NCI-H524 treated with DMSO at 0.1 percent for 48 hours (cell line): ENCODE measurements at places on chromosomes 7 and 10.

DNA sequence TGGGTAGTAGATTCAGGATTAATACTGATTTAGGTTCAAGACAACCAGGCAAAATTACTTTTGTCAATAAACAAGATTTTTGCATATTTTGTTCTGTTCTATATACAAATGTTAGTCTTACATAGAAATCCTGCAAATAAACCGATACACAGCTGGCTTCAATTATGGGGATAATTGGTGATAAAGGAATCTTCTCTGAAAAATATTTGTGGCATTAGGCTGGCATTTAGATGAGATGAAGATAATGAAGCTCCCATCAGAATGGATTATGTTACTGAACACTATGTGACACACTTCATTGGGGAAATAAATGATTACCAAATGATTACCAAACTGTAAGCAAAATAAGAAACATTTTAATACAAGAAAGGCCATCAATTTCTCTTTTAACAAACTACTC, 65.8 kb downstream of the NT5C2 start:
- no peak for DNase-seq

GRCh38 chr7:30193336-30193943, 58.7 kb downstream of the MTURN start:
- no peak for DNase-seq

DNA sequence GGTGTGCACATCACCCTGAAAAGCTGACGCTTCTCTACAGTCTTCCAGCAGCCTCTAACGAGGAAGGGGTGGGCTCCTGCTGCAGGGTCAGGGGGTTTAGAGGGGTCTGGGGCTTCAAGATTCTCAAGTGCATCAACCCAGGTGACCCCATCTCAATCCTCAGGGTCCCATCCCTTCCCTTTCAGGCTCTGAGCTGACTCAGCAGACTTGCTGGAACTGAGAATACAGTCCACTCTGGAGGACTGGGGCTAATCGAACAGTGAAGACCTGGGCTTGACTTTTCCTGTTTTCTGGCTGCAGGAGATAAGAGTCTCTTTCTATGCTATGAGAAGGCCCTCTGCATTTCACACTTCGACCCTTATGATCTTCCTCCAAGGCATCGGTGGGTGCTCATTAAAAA, 22.3 kb upstream of the NPTX2 start:
- DNase-seq: no peak

GRCh38 chr7:136868496-136869000, at the start of gene CHRM2:
TSS of gene CHRM2 (plus strand) at chr7:136868652. CDS start at chr7:137014866, 146,214 bp downstream.
- peak; percentile 32 for DNase-seq

- DNase-seq: no peak
Measured at GRCh38 chr7:157507987-157508386, 171.2 kb downstream of the DNAJB6 start.

GRCh38 chr10:58577437-58577777, 64.7 kb downstream of the BICC1 start:
- DNase-seq: no peak

DNA sequence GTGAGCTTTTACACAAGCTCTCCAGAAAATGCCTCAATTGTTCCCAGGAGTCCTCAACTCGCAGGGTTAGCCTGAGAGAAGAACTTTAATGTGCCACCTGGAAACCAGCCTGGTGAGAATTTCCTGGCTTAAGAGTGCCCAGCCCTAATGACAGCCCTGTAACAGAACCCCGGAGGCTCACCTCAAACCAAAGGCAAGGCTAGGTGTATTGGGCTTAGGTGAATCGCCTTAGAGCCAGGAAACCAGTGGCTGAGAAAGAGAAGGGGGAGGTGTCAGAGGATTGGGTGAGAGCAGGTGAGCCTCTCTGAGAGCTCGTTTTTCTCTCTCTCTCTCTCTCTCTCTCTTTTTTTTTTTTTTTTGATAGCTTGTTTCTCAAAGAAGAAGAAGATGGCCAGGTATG, 7.3 kb downstream of the OCM2 start:
- no peak for DNase-seq

DNA sequence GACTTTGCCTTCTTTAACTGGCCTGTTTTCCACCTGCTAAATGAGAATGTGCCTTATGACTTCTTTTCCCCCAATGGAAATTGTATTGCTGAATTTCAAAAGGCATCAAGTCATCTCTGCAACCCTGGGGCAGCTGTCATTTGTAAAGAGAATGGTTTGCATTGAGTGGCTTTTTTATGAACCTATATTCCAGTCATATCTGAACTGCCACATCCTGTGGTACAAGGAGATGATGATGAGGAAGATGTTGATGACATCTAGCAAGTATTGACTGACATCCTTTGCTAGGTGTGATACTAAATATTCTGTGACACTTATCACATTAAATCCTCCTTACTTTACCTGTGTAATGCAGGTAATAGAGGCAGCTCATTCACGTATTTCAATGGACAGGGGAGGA, 88.3 kb upstream of the KIAA1217 start:
- DNase-seq: no peak

GRCh38 chr7:28681693-28682310, 269.5 kb downstream of the CREB5 start:
- no peak for DNase-seq

GRCh38 chr10:111344804-111345203, 268.0 kb downstream of the ADRA2A start:
- no peak for DNase-seq

DNA sequence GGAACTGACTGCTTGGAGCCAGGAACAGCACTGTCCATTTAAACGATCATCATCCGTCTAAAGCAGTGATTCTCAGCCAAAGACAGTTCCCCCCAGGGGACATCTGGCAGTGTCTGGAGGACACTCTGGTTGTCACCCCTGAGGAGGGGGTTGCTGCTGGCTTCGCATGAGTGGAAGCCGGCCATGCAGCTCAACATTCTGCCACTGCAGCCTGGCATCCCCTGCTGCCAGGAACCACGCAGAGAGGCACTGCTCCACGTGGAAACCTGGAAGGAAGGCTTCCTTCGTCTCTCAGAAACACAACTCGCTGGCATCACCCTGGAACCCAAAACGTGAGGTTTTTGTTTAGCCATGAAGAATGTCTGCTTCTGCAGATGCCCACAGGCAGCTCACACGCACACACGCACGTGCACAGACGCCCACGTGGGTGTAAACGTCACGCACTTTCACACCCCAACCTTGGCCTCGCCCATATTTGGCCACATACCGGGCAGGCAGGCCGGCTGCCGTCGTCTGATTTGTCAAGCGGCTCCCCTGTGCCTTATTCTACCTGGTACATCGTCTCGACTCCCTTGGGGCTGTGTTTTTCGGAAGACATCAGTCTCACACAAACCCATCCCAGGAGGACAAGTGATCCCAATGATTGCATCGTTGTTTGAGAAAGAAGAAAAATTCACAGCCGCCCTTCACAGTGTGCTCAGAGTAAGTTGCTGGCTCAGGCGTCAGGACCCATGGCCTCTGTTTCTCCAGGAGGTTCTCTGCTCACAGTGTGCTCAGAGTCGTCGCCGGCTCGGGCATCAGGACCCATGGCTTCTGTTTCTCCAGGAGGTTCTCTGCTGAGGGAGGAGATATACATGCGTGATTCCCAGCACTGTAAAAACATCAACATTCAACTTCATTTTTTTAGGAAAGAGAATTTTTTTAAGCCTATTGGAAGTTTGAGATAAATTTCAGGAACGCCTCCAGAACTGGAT, 127.2 kb upstream of the PPP2R2D start:
- no peak for DNase-seq

- no peak for DNase-seq
Measured at GRCh38 chr10:28628184-28628893, 49.0 kb upstream of the BAMBI start.

- no peak for DNase-seq
Measured at GRCh38 chr10:133183646-133184378, 23.8 kb downstream of the KNDC1 start.
